ENCODE measurements at places on chromosomes 11 and 22. TPM values are rescaled to one million over a fixed set of nuclear protein-coding genes. Genes with fewer than 3 reads are reported as not detected.

The CLMP gene
- total RNA-seq: 34.4 TPM

The MYRF gene
- 4.7 TPM for total RNA-seq

The KLHL35 gene
- total RNA-seq: 1.5 TPM

The RFPL3 gene
- not detected for total RNA-seq

The ADM gene
- 21.9 TPM for total RNA-seq

The PRAME gene
- not detected for total RNA-seq

The CCDC157 gene
- total RNA-seq: 3.3 TPM

DNA sequence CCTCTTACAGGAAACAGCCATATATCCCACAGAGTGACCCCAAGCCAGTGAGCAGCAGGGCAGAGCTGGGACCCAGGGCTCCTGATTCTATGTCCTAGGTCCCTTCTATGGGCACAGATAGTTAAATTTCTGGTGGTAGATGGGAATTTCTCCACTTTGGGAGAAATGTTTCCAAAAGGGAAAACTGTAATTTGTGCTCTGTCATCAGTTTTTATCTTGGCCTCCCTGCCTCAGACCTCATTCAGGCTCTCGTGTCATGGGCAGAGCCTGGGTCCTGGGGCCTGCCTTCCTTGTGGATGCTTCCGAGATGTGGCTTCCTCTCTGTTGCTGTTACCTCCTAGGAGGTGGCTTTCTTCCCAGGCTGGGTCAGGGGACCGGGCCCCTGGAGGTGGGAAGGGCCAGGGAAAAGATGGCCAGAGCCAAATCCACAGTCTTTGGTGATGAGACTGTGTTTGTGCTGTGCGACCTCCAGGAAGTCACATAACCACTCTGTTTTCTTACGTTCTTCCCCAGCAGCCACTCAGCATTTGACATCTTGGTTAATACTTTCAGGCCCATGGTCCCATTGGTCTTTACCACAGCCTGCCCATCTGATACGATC is 8.6 kb downstream of the LRRC32 start:
- DNase-seq: no peak

- DNase-seq: no peak
Observed at GRCh38 chr11:66727282-66728037, 1.6 kb downstream of the SPTBN2 start.

DNA sequence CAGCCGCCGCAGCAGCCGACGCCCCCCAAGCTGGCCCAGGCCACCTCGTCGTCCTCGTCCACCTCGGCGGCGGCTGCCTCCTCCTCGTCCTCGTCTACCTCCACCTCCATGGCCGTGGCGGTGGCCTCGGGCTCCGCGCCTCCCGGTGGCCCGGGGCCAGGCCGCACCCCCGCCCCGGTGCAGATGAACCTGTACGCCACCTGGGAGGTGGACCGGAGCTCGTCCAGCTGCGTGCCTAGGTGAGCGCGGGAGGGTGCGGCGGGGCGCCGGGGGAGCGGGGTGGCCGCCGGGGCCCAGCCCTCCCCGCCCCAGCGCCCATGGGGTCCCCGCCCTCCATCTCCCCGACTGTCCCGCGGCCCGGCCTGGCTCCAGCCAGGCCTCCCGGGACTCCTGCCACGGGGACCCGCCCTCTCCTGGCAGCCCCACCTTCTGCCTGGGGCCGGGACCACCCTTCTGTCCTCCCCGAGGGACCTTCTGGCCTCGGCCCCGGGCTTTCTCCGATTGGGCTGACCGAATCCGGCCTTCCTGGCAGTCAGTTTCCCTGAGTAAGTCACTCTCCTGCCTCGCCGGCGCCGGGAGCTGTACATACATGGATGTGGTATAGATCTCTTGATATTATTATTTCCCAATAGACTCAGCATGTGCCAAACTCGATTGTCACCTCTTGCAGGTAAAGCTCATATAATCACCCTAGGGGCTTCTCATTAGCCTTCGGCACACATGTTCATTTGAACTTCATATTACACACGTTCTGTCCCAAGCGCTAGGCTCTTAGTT is 720 bp downstream of the PACS1 start:
- DNase-seq: peak; percentile 71

GRCh38 chr11:131637469-131638175 is 267.2 kb downstream of the NTM start:
- no peak for DNase-seq

GRCh38 chr11:21485006-21485405 is 707.9 kb upstream of the ANO5 start:
- no peak for DNase-seq

GRCh38 chr11:77269484-77270123 is 31.9 kb downstream of the GDPD4 start:
- no peak for DNase-seq

DNA sequence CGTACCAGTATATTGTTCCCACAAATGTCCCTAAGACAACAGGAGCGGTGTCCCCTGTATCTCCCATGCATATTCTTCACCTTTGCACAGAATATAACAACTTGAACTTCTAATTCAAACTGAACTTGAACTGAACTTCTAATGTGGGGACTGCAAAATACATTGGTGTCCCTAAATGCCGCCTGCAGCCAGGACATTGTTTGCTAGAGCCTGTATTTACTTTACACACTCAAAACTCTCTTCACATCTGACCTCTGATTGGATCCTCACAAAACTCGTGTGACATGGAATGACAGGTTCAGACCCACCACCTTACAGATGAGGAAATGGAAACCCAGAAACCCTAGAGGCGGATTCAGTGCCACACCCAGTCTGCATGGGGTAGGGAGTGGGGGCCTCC is 6.4 kb downstream of the CPT1A start:
- DNase-seq: no peak

DNA sequence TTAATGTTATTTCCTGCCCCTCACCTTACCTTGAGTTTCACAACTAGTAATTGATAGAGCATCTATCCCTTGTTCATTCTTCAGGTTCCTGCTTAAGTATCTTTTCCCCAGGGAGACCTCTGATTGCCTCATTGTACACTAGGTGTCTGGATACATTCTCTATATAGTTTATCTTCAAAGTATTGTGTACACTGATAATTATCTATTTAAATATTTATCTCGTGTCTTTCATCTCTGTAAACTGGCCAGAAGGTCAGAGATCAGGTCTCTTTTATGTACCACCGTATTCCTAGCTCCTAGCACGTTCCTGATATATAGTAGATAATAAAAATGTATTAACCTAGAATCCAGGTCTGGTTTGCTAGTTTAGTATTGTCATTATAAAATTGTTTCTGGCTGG is 6.4 kb downstream of the TMEM126B start:
- DNase-seq: no peak

DNA sequence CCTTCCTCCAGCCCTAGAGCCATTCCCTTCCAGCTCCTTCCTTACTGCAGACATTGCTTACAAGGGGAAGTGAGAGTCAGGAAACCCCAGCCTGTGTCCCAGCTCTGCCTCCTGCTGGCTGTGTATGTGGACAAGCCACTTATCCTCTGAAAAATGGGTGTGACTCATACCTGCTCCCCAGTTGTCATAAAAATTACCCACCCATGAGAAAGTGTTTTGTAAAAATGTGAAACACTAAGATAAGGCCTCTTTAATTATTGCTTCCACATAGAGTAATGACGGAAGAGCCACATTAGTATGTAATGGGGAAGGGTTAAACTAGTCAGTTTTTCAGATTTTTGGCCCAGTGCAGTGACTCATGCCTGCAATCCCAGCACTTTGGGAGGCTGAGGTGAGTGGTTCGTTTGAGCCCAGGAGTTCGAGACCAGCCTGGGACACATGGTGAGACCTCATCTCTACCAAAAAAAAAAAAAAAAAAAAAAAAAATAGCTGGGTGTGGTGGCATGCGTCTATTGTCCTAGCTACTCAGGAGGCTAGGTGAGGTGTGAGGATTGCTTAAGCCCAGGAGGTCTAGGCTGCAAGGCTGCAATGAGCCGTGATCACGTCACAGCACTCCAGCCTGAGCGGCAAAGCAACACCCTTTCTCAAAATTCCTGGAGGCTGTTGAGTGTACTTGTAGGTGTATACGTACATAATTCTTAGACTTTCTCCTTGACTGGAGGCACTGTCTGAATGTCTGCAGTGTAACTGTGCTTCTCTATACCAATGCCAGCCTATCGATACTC is 84.9 kb downstream of the CTTN start:
- DNase-seq: no peak

- DNase-seq: peak; percentile 59
Observed at GRCh38 chr11:62909107-62909894, 11.9 kb downstream of the CHRM1 start.

GRCh38 chr11:44236296-44236695 is 73.6 kb downstream of the ALX4 start:
- no peak for DNase-seq

DNA sequence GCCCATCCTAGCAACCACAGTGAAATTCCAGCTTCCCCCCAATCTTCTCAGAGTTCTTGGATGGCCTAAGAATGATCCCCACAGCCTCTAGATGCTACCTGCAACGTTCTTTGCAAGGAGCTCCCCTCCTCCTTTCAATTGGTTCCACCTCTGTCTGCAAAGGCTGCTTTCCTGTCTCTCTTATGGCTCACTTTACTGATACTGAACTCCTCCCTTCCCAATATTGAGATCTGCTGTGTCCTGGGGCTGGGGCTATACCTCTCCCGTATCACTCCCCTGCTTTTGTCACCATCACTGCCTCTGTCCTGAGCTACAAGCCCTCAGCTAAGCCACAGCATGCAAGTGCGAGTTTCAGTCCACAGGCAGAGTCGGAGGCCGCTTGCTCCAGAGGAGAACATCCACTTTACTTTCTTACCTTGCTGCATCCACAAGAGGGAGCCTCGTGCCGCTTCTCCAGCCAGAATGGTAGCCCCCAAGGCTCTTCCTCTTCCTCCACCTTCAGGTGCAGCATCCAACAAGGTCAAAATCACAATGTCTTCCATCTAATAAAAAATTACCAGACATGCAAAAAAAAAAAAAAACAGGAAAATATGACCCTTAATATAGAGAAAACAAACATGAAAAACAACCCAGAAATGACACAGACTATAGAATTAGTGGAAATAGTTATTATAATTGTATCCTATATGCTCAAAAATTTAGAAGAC is 48.6 kb upstream of the TMEM45B start:
- no peak for DNase-seq

GRCh38 chr11:60130496-60130895 is 42.0 kb downstream of the MS4A2 start:
- no peak for DNase-seq

DNA sequence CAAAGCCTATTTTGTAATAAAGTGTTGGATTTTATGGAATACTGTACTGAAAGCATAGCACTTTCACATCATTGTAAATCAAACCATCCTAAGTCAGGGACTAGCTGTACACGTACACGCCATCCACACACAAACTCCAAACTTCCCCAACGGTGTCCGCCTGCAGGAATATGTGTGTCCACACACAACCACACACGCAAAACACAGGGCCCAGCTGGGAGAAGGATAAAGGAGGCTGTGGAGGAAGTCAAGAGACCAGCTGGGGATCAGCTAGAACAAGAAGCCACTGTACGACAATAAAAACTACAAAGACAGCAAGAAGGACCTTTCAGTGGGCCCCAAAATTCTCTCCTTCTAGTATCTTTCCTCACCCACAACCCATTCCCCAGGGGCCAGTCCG is 1.6 kb downstream of the TRIM29 start:
- peak; percentile 41 for DNase-seq

GRCh38 chr11:27945348-27945747 is 162.6 kb downstream of the KIF18A start:
- no peak for DNase-seq

GRCh38 chr11:68650801-68651200 is 33.5 kb upstream of the GAL start:
- no peak for DNase-seq

DNA sequence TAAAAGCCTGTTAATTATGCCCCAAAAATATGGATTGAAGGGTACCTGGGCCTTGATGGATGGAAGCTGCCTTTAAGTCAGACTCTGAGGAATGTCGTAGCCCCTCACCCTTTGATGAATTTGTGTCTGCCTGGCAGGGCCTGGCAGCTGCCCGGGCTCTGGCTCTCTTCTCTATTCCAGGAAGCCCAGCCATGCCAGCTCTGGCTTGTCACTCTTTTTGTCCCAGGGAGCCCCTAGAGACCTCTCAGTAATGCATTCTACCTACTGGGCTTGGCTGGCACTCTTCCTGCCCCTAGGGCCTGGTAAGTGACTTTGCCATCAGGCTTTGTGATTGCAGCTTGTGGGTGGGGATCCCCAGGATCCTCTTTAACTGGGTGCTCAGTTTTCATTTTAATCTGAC is 103.8 kb downstream of the GRIK4 start:
- no peak for DNase-seq

DNA sequence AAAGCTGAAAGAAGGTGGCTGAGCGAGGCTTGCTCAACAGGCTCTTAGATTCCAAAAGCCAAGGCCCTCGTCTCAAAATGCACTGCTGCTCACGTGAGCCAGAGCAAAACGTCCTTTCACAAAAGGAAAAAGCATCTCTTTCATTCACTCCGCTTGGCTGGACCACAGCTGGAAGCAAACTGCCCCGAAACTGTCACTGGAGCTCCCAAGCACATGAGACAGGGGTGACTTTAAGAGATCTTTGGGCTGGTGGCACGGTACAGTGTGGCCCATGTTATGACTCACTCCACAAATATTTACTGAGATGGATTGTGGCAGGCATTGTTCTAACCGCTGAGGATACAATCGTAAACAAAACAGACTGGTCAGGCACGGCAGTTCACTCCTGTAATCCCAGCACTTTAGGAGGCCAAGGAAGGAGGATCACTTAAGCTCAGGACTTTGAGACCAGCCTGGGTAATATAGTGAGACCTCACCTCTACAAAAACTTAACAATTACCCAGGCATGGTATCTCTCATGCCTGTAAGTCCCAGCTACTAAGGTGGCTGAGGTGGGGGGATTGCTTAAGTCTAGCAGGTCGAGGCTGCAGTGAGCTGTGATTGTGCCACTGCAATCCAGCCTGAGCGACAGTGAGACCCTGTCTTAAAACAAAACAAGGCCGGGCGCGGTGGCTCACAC is 3.6 kb downstream of the PLA2G6 start:
- DNase-seq: no peak

Measured in ureter (tissue), 1 donor.